HFFc6 (cell line): ENCODE measurements at places on chromosomes 3 and 15. TPM values are rescaled to one million over a fixed set of nuclear protein-coding genes. Genes with fewer than 3 reads are reported as not detected.

- no peaks in the 10 kb centered on the region for H3K27me3 ChIP-seq
- no peak for DNase-seq
- no peak overlapping the region for H3K4me3 ChIP-seq
- no peak overlapping the region for H3K27ac ChIP-seq
These were observed 105.8 kb downstream of the LSAMP start for GRCh38 chr3:116339441-116340028.

DNA sequence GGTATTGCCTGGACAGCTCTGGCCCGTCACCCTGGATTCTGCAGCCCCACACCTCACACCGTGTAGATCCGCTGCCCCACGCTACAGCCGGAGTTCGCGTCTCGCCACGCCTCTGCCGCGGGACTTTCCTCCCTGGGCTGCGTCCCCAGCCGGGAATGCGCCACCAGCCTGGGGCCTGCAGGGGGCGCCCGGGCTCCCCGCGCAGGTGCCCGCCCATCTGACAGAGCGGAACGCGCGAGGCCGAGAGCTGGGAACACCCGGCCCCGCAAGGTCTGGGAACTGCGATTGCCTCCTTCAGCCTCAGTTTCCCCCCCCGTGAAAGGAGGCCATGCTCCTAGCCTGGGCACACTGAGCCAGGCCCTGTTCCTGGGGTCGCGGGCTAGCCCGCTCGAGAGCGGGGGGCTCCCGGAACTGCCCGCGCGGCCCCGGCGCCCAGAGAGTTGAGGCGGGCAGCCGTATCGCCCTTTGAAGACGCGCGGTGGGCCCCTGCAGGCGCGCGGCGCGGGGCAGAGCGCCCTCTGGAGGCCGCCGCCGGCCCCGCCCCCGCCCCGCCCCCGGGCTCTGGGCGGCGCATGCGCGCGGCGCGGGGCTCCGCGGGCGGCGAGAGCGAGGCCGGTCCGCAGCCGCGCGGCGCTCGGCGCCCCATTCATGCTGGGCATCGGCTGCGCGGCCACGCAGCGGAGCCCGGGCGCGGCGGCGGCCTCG, at the start of gene PLXNA1:
Gene PLXNA1, plus strand, starts transcription at position 645 of the 705 bp plus-strand sequence. CDS start 5,479 bp downstream, outside the sequence.
- peaks cover 2% of the 10 kb centered on the region for H3K27me3 ChIP-seq
- peak; percentile 55 for DNase-seq
- peaks cover 32% of the 10 kb centered on the region for H3K4me1 ChIP-seq
- H3K36me3 ChIP-seq = no peaks in the 10 kb centered on the region
- peak within 1 kb of the TSS; percentile 86 for H3K4me3 ChIP-seq
- peak within 1 kb of the TSS; percentile 71 for H3K27ac ChIP-seq

- H3K27ac ChIP-seq = no peak overlapping the region
- no peaks in the 10 kb centered on the region for H3K36me3 ChIP-seq
- H3K4me3 ChIP-seq = no peak overlapping the region
- no peak for DNase-seq
- H3K4me1 ChIP-seq = no peaks in the 10 kb centered on the region
These were observed 96.3 kb upstream of the HERC1 start for GRCh38 chr15:63930034-63930433.

DNA sequence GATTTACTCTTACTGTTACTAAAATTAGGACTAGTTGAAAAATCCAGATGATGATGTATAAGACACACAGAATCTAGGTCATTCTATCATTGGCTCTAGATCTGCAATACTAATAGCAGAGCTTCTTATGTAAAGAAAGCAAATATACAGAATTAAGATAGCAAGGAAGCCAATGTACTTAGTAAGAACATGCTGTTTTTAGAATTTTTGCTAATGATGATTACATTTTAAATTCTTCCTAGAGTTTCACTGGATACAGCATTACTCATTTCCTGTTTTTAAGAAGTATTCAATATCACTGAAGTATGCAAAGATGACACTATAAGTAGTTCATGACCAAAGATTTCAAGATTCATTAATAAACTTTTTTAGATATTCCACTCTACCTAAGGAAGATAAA, 60.7 kb downstream of the CFAP20DC start:
- peaks cover 19% of the 10 kb centered on the region for H3K36me3 ChIP-seq
- peaks cover 58% of the 10 kb centered on the region for H3K4me1 ChIP-seq
- H3K4me3 ChIP-seq = peak overlapping the region; percentile 61; the same call in 1 of the 2 replicates
- no peaks in the 10 kb centered on the region for H3K27me3 ChIP-seq

MINAR1 gene
- 0.38 to 0.53 TPM (median 0.46 TPM) in 3 replicates for total RNA-seq

HRG gene
- total RNA-seq = not detected in 3 replicates
